HEK293T (cell line): ENCODE measurements at places on chromosomes 11 and 22.

- DNase-seq, result no peak
These were observed 1029.9 kb downstream of the JRKL start for GRCh38 chr11:97419729-97420128.

DNA sequence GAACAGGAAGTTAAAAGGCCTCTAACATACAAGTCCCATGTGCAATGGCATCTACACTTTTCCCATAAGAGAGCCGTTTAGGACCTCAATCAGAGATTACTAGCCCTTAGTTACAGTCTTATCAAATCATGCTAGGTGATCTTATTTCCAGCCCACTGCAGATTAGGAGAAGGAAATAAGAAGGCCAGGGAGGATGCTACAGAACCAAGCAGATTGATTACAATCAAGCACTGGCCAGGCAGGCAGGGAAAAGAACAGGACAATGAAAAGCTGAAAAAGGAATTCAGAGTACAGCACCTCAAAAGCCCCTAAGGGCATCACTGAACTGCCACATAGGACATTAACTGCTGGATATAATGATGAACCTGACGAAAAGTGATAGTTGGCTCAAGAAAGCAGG lies 73.0 kb downstream of the CLPB start:
- no peak for DNase-seq

DNA sequence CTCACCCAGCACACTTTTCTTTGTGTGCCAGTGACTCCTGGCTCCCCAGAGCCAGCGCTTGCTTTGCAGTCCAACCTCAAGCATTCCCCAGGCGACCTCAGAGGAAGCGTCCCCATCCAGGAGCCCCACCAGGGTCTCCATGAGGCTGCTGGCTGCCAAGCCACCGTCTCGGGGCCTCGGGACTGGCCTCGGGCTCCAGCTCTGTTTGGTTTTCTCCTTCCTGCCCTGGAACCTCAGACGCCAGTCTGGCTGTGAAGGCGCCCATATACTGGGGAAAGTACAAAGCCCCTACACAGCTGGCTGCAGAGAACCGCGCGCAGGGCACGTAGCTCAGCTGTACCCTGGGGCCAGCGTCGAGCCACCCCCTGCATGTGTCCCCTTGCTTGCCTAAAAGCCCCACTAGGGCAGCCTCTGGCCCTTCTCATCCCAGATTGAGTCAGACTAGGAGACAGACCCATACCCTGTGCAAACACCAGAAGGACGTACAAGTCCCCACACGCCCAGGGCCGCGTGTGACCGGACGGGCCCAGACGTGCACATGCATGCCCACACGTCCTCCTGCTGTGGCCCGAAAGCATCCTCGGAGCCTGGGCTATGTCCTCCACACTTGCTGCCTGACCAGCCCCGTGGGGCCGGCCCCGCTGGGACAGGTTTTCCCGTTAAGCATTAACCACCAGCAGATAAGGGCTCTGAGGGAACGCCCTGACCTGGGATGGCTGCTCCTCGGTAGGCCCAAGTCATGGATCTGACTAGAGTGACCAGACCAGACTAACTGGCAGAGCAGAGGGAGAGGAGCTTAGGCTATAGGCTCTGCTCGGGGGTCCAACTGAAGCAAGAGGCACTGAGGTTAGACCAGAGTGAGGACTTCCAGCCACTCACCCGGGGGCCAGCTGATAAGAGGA lies 4.2 kb upstream of the SYT8 start:
- DNase-seq, result no peak

GRCh38 chr11:2272228-2272945 lies 2.0 kb upstream of the ASCL2 start:
- no peak for DNase-seq

GRCh38 chr11:12800032-12800671 lies 125.9 kb downstream of the TEAD1 start:
- DNase-seq, result peak; percentile 36

GRCh38 chr11:70108250-70108649 lies 30.1 kb downstream of the ANO1 start:
- DNase-seq, result no peak

GRCh38 chr11:87529486-87529885 lies 491.8 kb downstream of the TMEM135 start:
- no peak for DNase-seq

GRCh38 chr11:18720808-18721560 lies 5.0 kb downstream of the IGSF22 start:
- peak; percentile 85 for DNase-seq

- DNase-seq, result no peak
These were observed 10.4 kb downstream of the OR52K2 start for GRCh38 chr11:4459500-4459899.

GRCh38 chr11:113193946-113194345 lies 120.4 kb upstream of the TTC12 start:
- no peak for DNase-seq

- DNase-seq, result no peak
These were observed 57.2 kb downstream of the GRAMD1B start for GRCh38 chr11:123487157-123487744.

DNA sequence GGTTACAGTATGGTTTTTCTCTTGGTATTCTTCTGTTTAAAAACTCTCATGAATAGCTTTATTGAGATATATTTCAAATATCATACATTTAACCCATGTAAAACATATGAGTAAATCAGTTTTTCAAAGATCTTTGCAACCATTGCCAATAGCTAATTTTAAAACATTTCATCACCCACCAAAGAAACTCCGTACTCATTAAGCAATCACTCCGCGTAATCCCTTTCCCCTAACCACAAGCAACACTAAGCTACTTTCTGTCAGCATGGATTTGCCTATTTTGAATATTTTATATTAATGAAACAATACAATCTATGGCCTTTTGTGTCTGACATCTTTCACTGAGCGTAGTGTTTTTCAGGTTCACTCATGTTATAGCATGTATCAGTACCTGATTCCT lies 697.9 kb upstream of the ANO5 start:
- DNase-seq, result no peak
